Stimulated activated CD8-positive, alpha-beta memory T cell treated with anti-CD3 and anti-CD28 coated beads, Interleukin-4, amount 100 ng/mL, for 1 hour (primary cell): ENCODE measurements at places on chromosomes 7 and 10.

GRCh38 chr10:72261784-72262404 is 11.8 kb upstream of the DDIT4 start:
- DNase-seq = no peak

DNA sequence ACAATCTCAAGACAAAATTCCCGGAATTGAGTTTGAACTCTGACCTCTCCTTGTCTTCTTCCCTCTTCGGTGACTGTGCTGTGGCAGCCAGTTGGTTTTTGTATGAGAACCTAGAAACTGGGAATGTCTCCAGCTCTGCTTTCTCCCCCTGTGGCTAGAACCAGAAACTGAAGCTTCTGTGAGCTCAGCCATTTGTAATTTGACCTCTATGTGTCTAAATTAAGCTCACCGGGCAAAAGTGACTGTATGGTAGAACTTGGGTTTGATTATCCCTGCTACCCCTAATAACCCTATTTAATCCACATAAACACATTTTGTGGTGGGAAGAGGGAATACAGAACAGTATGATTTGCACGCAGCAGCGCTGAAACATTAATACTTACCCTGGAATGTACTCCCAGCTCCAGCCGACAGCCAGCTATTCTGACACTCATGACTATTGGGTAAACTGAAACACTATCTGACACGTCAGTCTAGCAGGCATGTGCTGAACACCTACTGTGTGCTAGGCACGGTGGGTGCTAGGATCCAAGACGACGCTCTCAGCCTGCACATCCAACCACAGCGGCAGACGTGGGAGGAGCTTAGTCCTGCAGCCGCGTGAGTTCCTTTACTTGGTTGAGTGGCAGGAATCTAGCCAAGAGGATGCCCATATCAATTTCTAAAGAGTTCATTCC is 324.8 kb downstream of the SFMBT2 start:
- DNase-seq = no peak

DNA sequence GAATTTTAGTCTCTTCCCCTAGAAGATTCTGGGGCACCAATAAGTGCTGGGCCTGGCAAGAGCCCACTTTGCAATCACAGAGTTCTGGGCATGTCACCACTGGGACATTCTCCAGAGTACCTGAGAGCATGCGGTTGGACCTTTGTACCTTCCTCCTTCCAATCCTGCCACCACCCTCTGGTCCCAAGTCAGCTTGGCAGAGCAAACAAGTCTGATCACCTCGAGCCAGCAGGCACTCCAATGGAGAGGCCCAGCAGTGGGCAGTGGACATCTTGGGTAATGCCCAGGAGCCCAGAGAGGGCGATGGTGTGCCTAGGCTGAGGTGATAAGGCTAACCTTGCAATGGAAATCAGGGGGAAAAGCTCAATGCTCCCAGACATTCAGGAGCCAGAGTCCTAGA is 43.4 kb downstream of the SH3PXD2A start:
- DNase-seq = no peak

- DNase-seq = no peak
Measured at GRCh38 chr7:96218664-96219243, 103.1 kb downstream of the SLC25A13 start.

DNA sequence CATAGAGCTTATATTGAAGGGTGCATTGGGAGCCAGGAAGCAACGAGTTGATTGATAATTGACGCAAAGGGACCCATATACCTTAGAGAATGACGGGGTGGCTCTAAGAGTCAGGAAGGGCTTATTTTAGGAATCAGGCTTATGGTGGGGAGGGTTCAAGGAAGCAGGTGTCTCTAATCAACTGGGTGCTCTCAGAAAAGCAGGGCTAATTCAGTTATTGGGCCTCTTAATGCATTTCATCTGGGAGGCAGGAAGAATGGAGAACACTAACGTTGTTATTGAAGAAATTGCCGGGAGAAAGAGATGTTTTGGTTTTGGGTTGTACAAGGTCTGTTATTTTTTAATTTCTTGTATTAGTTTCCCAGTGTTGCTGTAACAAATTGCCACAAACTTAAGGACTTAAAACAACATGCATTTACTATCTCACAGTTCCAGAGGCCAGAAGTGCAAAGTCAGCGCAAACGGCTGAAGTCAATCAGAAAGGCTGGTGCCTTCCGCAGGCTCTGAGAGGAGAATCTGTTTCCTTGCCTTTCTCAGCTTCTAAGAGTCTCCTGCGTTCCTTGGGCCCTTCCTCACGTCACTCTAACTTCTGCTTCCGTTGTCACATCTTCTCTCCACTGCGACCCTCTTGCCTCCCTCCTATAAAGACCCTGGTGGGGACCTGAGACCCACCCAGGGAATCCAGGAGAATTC is 328.4 kb upstream of the C7orf33 start:
- DNase-seq = no peak

GRCh38 chr10:103845972-103846371 is 9.4 kb downstream of the SH3PXD2A start:
- DNase-seq = no peak

DNA sequence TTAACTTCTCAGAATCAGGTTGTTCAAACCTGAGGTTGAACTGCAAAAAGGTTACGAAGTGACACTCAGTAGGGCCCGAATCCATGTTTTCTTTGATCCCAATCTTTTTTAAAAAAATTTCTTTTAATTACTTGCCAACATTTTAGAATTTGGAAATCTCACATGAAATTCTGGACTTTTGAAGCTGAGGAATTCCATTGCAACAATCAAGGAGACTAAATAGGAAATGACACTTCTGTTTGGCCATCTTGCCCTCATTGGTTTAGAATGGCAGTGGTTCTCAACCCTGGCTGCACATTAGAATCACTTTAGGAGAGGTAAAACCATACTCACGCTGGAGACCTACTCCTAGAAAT is 471 bp upstream of the TOMM7 start:
- DNase-seq = no peak

- DNase-seq = no peak
Measured at GRCh38 chr7:118245267-118246040, 20.9 kb downstream of the ANKRD7 start.

- no peak for DNase-seq
Measured at GRCh38 chr10:118580702-118581101, 14.7 kb downstream of the PRLHR start.
